ENCODE measurements at places on chromosomes 12 and 14.

- DNase-seq: no peak
These were observed 34.1 kb downstream of the PSMC1 start for GRCh38 chr14:90290337-90291011.

- DNase-seq: no peak
These were observed 25.2 kb upstream of the BHLHE41 start for GRCh38 chr12:26149968-26150500.

- DNase-seq: no peak
These were observed 13.9 kb upstream of the TNFRSF1A start for GRCh38 chr12:6355491-6356373.

- no peak for DNase-seq
These were observed 346.2 kb upstream of the PRICKLE1 start for GRCh38 chr12:42935756-42936155.

GRCh38 chr12:2961705-2962104, 2.5 kb downstream of the TEAD4 start:
- DNase-seq: no peak

GRCh38 chr12:7264538-7264937, 39.3 kb upstream of the ACSM4 start:
- DNase-seq: no peak

DNA sequence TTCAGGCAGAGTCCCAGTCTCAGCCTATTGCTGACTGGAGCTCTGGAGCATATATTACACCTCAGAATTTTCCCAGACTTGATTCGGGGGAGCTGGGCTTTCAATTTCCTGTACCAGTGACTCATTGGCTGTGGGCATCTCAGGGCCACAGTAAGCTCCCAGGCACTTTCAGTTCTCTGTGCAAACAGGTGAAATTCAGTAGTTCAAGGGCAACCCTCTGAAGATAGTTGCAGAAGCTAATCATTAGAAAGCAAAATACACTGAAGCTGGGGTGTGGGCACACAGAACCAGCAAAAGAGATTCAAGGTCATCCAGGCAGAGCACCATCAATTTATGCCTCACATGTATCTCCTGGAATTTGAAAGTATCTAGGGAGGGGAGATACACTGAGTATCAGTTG, 8.1 kb upstream of the NIN start:
- DNase-seq: no peak

- DNase-seq: no peak
These were observed 29.5 kb downstream of the CCDC198 start for GRCh38 chr14:57464008-57464730.

GRCh38 chr14:24278424-24278823, 7.0 kb upstream of the RABGGTA start:
- DNase-seq: no peak

DNA sequence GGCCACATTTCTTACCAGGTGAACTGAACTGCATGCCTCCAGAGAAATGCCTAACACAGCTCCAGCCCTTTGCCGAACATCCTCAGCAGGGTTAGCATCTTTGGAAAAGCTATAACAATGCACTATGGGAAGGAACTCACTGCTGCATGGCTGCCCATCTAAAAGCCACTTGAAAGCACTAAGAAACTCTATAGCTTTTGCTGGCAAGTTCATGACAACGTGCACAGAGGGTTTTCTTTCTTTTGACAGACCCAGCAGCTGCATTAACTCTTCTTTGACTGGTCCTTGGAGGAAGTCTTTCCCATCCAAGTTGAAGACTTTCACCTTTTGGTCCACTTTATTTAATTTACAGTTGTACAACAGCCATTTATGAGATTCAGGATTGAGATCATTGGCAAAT, 5.3 kb downstream of the TRMT5 start:
- DNase-seq: no peak

GRCh38 chr12:83153177-83153576, 466.5 kb downstream of the TMTC2 start:
- no peak for DNase-seq

DNA sequence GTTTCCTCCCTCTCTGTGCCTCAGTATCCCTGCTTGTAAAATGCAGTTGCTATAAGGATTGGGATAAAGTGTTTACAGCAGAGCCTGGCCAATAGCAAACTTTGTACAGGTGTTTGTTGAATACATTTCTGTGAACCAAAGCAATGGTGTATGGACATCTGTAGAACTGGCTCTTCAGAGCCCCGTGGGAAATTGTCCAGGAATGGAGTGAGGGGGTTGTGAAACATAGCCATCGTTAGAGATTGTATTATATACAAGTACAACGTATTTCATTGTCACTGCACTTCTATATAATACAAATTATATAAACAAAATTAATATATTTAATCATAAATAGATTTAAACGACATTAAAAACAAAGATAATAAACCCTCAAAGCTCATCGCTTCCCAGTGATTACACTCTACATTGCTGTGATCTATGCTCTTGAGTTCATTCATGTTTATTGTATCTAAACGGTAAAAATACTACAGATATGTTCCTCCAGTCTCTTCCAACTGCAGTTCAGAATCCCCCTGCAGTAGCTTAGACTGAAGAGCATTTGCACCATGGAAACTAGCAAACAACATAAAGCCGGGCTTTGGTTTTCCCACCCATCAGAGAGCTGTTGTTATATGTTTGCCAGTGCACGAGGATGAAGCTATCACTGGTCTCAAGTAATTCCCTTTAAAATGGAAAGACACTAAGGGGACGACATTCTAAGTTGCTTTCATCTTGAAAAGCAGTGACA, 216.7 kb downstream of the TMEM132C start:
- DNase-seq: no peak

DNA sequence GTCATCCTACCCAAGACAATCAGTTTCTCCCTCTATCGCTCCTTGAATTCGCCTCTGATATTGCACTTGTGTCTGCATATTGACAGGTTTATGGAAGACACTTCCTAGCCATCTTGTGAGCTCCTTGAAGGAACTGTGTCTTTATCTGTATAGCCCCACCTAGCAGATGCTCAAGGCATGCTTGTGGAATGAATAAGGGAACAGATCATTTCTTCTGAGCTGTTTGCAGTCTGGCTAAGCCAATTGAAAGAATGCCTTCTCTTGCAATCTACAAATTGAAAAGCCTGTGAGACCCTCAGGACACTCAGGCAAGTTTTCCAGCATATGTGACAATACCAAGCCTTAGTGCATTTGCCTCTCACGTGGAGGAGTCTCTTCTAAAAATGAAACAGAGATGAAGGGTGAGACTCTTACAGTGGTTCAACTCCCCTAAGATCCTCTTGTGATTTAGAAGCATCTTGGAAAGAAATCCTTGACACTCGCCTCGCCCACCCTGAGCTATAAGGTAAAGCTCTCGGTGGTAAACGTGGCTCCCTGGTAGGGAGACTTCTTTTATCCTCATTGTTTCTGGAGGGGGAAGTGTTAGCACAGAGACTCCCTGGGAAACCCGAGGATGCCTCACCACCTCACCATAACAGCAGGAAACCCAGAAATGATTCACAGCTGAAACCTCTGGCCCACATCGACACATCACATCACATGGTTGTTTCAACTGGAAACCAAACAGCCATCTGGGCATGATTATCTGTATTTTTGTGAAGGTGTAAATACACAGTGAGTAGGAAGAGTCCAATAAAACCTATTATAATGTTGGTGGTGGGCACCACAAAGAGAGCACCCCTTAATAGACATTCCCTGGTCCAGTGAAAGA, 112.3 kb upstream of the BCL2L14 start:
- peak; percentile 85 for DNase-seq

DNA sequence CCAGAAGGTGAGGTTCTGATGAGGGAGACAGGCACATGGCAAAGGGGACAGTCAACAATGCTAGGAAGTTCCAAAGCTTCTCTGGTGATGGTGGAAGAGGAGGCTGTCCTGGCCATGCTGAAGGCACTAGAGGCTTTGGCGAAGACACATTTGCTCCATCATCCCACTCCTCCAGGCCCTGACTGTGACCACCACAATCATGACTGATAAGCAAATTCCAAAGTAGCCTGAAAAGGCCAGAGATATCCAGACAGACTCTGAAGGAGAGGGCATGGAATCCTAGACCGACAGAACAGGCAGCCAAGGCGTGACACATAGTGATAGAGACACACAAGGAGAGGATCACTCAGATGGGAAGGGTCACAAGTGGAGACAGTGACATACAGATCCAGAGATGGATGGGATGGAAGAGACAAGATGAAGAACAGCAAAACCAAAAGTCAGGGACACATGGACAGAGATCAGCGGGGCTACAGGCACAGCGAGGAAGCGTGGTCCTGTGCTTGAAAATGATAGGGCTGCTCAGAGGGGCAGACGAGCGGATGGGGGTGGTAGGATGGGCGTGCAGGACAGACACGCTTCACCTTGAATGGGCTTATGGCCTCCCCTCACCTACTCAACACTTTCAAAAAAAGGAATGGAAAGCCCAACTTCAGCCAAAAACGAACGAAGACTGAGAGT, 1.3 kb downstream of the ZFHX2 start:
- no peak for DNase-seq

- DNase-seq: no peak
These were observed 17.8 kb downstream of the DCAF5 start for GRCh38 chr14:69135133-69135532.

DNA sequence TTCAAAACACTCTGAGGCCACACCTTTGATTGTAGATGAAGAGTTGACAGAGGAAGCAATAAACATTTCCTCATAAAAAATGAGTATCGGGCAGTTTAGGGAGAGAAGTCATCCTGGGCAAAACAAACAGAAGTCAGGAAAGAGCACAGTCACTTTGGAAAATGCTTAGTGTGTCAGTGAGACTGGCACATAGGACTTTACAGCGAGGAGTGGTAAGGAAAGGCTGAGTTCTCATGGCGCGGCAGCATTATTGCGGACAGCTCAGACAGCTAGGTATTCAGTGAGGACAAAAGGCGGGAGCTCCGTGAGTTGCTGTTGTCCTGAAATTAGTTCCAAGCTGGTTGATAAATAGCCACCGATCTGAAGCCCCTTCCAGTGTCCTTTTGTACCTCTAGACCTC, 229.9 kb downstream of the SNAPC1 start:
- DNase-seq: no peak

DNA sequence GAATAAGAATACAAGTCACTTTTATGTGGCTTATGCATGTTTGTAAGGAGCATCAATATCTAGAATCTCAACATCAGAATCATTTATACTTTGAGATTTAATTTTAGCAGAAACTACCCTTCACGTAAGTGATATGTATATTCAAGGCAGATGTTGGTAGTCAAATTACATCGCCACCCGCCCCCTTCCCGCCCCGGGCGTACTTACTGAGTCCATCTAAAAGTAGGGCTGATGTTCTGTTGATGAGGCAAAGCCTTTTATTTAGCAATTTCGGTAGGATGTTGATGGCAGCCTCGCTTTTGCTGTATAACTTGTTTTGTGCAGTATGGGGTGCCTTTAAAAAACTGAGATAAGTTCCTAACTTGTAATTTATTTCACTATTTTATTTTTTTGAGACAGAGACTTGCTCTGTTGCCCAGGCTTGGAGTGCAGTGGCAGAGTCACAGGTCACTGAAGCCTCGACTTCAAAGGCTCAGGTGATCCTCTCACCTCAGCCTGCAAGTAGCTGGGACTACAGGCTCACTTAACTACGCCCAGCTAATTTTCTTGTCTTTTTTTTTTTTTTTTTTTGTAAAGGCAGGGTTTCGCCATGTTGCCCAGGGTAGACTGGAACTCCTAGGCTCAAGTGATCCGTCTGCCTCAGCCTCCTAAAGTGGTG, 30.8 kb downstream of the KTN1 start:
- no peak for DNase-seq

GRCh38 chr12:115374480-115375185, 690.7 kb upstream of the TBX3 start:
- DNase-seq: no peak

GRCh38 chr14:85399186-85399585, 130.8 kb upstream of the FLRT2 start:
- no peak for DNase-seq

GRCh38 chr12:104636496-104636895, 179.7 kb downstream of the CHST11 start:
- DNase-seq: no peak

- DNase-seq: no peak
These were observed 18.9 kb downstream of the RFC5 start for GRCh38 chr12:118035190-118036041.

- DNase-seq: no peak
These were observed 73.0 kb downstream of the CIT start for GRCh38 chr12:119804011-119804641.

DNA sequence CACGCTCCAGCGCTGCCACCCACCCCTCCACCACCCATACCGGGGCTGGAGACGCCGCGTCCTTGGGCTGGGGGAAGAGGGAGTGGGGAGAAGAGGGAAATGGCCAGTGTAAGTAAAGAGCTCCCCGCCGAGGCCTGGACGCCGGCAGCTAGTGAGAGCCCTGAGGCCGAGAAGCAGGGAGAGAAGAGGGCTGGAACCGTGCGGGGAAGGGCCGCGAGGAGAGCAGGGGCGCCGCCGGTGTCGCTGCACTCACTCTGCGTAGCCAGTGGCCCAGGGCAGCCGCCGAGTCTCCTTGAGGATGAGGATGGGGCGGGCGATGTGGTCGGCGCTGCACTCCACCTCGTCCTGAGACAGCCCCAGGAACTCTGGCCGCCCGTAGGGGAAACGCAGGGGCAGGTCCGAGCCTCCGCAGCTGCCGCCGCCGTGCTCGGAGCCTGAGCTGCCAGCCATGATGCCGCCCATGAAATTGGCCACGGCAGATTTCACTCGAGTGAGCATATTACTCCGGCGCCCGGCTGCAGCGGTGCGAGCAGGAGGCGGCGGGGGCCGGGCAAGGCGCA, 631 bp downstream of the PPM1H start:
- no peak for DNase-seq

GRCh38 chr12:23139026-23139425, 514.1 kb downstream of the ETNK1 start:
- no peak for DNase-seq

- DNase-seq: no peak
These were observed 2.1 kb downstream of the CATSPERB start for GRCh38 chr14:91729756-91730155.

DNA sequence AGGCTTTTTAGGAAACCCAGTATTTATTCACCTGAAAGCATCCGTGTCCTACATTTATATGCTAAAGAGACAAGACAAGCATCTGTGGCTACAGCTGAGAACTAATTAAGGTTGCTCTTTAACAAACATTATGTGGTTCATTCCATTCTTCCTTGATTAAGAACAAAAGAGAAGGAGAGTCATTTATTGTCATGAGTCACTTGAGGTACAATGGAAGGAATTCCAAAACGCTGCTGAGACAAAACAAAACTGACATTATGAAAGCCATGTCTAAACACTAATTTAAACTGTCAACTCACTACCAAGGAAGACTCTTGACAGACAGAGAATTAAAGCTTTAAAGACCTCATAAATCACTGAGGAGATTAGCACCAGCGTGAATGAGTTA, 214.4 kb downstream of the BMP4 start:
- no peak for DNase-seq

GRCh38 chr12:9169979-9170634, 38.1 kb downstream of the PZP start:
- no peak for DNase-seq

DNA sequence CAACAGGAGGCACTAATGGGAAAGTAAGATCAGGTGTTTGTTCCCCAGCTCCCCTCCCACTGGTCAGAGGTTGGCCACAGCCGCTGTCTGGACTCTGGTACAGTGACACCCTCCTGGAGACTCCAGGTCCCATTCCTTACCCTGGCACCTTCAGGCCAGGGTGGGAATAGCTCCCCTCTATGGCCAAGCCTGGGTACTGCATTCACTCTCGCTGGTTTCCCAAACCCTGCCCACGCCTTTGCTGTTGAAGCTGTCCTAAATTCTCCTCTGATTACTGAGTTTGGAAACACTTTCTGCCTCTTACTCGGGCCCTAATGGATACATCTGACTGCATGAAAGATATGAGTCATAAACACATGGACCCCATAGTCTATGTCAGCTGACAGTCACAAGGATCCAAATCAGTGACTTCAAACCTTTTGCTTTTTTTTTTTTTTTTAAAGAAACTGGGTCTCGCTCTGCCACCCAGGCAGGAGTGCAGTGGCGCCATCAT, 17.9 kb downstream of the HRK start:
- peak; percentile 60 for DNase-seq

All from activated CD4-positive, alpha-beta T cell treated with anti-CD3 and anti-CD28 coated beads, Interleukin-2, amount 10 ng/mL, durations not matched to agents 24 days and 14 days (primary cell).